Activated CD4-positive, alpha-beta T cell treated with anti-CD3 and anti-CD28 coated beads for 48 hours (primary cell): ENCODE measurements at places on chromosomes 4 and X.

- no peak for DNase-seq
Measured at GRCh38 chr4:39259571-39260330, 77.4 kb downstream of the WDR19 start.

GRCh38 chrX:10506781-10507180, 113.6 kb downstream of the MID1 start:
- no peak for DNase-seq

DNA sequence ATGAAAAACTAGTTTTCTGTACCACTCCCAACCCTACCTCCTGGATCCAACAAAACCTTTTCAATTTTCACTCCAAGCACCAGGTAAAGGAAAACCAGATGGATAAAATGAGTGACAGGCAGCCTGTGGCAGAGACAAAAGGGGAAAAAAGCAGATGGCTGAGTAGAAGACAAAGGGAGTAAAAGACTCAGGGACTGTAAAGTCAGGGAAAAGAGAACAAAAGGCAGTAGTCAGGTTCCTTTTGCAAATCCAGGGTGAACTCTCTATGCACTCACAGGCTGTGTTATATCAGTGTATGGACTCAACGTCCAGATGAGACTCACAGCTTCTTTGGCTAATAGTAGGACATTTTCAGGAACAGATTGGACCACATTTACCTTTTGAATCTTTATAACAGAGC, 54.2 kb downstream of the QRFPR start:
- DNase-seq = no peak

- DNase-seq = no peak
Measured at GRCh38 chrX:133323431-133323830, 91.9 kb downstream of the GPC4 start.

DNA sequence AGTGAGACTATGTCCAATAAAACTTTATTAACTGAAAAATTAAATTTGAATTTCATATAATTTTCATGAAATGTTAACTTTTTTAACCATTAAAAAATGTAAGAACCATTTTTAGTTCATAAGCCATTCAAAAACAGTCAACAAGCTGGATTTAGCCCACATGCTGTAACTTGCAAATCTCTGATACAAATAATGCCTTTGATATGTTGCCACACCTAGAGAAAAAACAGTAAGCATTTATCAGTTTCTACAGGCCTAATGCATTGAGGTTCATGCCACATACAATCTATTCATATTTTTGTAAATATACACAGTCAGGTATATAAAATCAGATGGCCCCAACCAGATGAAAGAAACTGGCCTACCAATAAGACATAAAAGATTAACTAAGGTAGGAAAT, 52.8 kb downstream of the LCORL start:
- no peak for DNase-seq

DNA sequence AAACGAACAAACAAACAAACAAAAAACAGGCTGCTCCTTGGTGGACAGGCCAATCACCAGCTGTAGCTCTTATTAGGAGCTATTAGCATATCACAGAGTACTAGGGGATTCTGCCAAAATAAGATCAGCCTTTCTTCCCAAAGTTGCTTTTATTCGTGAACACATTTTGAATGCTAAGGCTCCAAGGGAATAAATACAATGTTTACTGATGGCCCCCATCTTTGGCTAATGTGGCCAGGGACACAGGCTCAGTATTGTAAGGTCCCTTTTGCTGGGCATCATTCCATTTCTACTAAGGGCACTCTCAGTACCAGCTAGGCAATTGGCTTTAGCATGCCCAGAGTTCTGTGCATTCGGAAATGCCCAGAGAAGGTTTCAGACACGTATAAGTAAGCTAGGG, 84.3 kb downstream of the GPC4 start:
- no peak for DNase-seq

DNA sequence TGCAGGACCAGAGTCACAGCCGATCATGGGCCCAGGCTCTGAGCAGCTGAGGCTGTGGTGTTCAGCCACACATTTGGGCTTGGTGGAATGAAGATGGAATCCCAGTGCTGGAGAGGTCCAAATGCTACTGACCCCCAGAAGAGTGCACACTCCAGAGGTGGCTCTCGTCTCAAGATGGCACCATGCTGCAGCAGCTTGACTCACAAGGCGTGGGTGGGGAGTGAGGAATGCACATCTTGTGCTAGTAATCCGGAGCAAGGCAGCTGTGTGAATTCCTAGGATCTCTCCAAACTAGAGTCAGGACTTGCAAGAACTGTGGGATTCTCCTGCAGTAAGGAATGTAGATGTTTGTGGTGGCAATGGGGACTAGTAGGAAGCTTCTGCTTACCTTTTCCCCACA, 28.7 kb downstream of the RAB28 start:
- DNase-seq = no peak

DNA sequence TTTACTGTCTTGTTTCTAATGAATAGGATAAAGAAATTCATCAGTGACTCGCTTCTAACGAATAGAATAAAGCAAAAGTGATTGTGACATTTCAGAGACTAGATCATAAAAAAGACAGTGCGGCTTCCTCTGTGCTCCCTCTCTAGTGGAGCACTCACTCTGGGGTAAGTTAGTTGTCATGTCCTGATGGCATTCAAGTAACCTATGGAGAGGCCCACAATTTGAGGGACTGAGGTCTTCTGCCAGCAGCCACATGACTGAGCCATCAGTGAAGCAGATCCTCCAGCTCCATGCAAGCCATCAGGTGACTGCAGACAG, 72.4 kb downstream of the YIPF6 start:
- no peak for DNase-seq

DNA sequence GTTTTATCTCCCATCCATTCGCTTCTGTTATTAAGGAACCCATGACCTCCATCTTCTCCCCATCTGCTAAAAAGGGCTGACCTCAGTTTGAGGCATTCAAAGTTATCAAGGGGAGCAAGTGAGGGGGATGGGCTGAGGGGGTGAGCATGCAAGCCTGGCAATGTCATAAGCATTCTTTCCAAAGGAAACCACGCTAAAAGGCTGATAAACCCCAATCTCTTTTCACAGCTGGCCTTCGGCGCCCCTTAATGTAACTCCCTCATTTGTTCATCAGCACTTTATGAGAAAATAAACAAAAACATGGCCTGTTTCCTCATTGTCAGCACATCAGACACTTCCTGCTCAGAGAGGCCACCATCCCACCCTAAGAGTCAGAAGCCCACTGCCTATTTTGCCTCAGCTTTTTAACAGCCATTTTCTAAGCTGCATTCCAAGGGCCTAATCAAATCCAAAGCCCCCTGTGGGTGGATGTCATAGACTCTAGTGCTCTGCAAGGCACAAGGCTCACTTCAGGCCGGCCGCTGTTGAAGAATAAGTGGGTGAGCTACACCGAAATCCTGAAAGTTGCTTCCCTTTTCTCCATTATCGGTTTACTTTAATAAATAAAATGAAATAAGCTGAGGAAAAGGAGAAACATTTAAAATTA, 92.0 kb upstream of the SRD5A3 start:
- no peak for DNase-seq

DNA sequence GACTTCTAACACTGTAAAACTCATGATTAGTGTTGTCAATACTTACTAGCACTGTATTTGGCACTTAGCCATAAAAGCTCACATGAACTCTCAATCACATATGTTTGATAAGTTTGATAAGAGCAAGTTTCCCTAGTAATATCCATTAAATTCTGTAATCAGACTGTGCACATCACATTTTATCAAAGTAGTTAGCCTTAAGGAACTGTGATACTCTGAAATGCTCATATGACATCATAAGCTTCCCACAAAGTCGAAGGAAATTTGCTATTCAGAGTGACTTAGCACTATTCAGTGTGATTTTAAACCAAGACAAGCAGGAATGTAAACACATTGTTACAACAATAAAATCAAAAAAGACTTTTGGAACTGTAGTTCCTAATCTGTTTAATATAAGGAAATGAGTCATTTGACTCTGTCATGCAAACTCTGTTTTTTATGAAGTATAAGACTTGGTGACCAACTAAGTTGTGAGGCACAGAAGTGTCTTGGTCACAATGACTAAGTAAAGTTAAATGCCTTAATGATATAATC, 6.7 kb downstream of the SLC7A11 start:
- DNase-seq = no peak

GRCh38 chr4:48270523-48270897, 872 bp upstream of the TEC start:
- no peak for DNase-seq

DNA sequence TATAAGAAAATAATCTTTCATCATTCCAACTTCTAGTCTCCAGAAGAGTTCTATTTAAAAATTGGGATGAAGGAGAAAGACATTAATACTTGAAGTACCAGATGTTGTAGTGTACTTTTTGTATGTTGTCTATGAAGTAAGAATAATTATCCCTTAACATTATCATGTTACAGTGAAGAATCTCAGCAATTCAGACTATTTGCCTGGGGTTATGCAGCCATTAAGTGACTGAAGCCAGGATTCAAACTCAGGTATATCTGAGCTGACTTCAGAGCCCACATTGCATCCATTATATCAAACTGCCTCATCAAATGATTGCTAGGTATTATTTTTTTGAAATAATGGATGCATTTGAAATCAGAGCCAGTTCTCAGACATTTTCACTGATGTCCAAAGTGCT, 76.1 kb upstream of the FHDC1 start:
- DNase-seq = no peak

DNA sequence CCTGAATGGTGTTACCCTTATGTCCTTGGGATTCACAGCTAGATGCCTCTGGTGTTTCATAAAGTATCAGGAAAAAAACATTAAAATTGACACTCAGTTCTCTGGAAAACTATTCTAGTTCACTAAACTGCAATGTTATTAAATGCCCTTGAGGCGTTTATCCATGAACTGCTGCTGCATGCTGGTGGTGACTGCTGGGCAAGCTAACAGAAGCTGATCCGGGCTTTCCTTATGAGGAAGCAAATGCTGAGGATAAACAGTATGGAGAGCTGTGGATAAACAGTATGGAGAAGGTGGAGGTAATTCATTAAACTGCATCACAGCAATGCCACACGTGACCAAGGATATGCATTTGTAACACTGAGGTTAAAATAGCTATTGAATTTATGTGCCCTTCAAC, 227.0 kb downstream of the NR3C2 start:
- DNase-seq = no peak

DNA sequence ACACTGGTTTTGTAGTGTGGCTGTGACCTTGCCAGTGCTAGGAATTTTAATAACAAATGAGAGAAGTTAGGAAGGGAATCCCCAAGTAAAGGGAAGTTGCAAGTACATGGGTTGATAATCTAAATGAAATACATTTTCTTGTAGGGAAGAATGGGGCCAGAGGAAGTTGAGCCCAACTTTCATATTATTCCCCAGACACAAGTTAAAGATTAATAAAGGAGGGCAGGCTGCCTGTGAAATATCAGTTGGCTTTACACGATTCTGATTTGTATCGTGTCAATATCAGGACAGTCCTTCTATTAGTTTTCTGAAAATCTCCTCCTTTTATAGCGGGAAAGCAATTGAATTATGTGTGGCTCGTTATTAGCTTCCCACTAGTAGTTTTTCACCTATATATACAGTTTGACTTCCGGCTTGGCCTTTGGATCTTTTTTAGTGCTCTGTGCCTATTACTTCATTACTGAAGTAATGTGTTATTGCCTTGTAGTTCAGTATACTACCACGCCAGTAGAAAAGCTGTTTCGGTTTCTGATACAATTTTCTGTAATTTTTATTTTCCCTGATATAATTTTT, 1.7 kb downstream of the PDLIM5 start:
- no peak for DNase-seq

- no peak for DNase-seq
Measured at GRCh38 chr4:182562350-182562749, 319.1 kb downstream of the TENM3 start.

DNA sequence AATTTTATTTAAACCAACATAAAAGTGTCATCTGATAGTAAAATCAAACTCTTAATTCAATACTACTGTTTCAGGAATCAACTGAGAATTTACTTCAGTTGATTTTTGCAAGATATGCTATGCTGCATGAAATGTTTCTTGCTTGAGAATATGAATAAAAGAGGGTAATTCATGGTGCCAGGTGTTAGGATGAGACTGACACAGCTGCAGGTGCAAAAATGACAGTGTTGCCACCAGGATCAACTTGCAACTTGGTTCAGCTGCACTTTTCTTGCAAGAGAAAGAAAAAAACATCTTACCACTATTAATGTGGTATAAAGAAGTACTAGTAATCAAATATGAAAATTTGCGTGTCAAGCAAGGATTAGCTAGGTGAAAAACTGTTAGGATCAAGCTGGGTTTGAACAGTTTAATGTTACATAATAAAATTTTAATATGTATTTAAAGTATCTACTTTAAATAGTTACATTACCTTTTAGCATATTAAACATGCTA, 49.7 kb downstream of the CHIC2 start:
- DNase-seq = no peak

GRCh38 chr4:151785484-151786157, 24.8 kb upstream of the GATB start:
- no peak for DNase-seq

DNA sequence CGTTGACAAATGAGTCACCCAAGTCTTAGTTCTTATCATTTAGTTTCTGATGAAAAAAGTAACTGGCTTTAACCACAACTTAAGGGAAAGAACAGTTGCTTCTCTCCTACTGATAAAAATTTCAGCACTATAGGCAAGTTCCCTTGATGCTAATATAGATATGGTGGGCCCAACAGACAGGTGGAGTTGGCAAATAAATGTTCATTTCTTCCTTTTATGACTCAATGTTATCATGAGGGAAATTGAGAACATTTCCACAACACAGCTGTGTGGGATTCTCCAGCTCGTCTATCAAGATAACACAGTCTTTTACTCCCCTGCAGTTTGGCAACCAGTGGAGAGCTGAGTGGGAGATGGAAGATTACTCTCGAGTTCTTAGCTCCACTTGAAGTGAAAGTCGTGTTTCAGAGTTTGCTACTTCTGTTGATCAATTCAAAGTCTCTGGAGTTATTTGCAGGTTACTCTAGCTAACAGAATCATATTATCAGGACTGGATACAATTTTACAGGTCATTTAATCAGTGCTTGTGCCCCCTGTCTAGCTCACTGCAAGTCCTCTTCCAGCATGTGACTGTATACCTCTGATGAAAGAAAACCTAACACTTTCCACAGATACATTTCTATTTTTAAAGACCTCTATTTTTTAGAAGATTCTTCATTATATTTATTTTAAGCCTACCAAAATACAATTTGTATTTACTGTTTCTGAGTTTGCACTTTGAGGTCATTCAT, 270.6 kb upstream of the GK2 start:
- DNase-seq = no peak

DNA sequence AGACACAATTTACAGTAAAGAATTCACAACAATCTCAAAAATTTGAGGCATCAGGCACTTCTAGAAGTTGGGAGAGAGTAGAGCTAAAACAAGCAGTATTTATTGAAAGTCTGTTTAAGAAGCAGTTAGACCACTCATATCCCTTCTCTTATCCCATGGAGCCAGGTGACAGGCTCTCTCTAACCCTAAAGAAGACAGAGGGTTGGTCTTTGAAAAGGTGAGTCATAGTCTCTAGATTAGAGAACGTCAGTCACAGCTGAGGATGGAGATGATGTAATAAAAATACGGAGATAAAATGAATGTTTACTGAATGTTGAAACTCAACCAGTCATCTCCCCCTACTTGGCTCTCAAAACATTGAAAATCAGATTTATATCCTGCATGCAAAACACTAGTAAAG, 223.8 kb downstream of the CHIC2 start:
- no peak for DNase-seq
